ENCODE measurements at places on chromosomes 1 and 21.

DNA sequence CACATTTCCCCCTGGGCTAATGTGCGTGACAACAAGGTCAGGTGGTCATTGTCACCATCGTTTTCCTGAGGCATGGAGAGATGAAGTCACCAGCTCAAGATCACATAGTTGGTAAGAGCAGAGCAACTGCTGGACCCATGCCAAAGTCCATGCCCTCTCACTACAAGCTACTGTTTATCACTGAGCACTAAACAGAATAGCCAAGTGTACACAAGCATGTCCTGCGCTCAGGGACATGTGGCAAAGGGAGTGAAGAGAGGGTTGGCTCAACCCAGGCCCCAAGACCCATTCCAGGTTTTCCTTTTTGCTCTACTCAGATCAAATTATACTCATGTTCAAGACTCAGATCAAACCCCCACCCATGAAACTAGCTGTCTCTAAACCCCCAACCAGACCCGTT is 20.8 kb downstream of the LRRC52 start:
- DNase-seq: no peak

DNA sequence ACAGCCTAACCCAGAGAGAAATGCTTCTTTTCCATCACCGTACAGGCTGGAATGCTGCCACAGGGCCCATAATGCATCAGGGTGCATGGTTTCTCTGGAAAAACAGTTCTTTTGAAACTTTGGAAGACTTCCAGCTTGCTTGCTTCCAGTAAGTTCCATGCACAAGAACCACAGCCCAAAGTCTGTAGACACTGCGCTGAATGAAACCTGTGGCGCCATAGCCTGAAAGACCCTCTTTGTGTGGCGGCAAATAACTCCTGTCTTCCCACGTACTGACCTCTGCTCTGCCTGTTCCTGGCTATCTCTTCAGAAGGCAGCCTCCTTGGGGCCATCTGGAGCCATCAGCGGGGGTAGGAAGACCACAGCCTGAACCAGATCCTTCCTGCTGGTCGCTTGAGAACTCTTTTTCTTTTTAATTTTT is 15.1 kb downstream of the MIIP start:
- DNase-seq: no peak

DNA sequence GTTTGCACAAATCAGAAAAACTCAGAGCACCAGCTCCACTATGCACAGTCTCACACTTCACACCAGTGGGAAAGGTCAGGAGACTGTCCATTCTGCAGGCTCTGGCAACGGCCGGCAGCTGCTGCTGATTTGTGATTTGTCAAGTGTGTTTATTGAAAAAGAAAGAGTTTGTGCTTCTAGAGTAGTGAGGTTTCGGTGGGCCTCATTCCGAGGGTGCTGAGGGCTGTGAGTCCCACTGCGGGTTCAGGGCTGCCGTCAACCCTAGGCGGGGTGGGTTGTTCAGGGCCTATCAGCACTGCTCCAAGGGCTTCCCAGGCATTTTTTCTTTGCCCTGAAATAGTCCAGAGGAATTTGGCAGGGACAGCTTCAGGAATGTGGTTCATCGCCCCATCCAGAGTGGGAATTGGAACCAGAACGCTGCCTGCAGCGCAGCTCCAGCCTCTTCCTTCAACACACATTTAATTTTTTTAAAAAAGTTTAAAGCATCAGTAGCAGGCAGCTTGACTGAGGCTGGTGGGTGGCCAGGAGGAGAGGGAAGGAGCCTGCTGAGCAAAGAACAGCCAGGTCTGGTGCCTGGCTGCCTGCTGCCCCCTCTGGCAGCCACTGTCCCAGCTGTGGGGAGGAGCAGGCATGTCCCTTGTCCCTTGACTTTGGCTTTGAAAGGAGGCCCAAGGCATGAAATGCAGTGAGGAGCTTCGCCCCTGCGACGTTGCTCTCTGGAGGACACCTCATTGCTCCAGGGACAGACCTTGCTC is 19.7 kb downstream of the STUM start:
- peak; percentile 22 for DNase-seq

DNA sequence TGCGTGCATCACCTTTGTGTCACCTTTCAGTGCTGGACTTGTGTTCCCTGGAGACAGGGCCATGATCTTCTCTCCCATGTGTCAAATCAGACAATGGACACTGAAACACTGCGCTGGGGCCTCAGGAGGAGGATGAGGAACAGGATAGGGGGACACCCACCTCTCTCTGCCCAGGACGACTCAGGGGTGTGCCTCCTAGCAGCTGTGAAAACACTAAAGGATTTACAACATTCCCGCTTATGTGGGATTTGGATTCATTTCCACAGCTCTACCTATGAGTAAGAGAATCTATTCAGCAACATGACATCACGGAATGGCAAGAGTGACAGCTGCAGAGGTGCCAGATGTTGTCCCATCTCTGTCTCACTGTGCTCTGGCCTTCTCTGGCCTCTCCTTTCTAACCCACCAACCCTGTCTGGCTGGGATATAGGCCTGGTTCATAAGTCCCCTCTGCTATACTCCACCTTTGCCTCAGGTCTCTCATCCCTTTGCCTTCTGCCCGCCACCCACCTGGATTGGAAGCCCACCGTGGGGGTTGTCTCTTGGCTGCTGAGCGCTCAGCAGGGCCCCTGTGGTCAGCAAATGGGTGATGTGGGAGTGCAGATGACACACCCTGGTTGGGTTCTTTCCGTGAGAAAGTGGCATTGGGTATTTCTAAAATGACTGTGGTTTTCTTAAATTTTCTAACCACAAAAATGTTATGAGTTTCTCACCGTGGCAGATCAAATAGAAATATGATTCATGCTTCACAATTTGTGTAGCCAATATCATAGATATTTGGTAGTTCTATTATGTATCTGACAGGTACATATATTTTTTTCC is 47.1 kb upstream of the TLR5 start:
- no peak for DNase-seq

- DNase-seq: no peak
Observed at GRCh38 chr21:42080788-42081083, 9.6 kb downstream of the UMODL1 start.
